ENCODE measurements at places on chromosomes 7 and 10.

DNA sequence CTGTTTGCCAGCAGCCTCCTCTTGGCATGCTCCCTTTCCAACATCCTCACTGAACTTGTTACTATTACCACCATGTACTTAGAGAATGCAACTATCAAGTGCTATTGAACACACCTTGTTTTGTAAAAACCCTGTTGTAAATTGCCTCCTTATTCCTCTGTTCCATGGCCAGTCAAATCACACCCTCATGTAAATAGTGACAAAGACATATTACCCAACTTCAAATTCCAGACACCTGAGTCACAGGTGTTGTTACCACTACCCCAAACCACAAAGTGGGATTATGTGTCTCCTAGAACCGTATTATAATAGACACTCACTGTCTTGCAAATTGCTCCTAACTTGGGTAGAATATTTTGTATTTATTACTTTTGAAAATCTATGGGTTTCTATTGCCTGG is 263.2 kb upstream of the C7orf33 start:
- no peak overlapping the region for H3K27ac ChIP-seq
- H3K4me1 ChIP-seq: no peaks in the 10 kb centered on the region
- H3K27me3 ChIP-seq: no peaks in the 10 kb centered on the region
- no peaks in the 10 kb centered on the region for H3K36me3 ChIP-seq

DNA sequence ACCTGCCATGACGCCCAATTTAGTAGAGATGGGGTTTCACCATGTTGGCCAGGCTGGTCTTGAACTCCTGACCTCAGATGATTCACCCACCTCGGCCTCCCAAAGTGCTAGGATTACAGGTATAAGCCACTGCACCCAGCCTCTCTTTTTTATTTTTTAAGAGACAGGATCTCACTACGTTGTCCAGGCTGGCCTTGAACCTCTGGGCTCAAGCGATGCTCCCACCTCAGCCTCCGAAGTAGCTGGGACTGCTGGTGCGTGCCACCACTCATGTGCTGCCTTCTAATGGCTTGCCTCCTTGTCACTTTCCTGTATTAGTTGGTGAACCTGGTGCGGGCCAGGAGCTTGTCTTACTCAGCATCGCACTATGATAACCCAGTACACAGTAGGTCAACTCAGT is 27.0 kb downstream of the KLRG2 start:
- peaks cover 10% of the 10 kb centered on the region for H3K4me1 ChIP-seq
- H3K27ac ChIP-seq: no peak overlapping the region
- H3K4me3 ChIP-seq: no peak overlapping the region
- no peaks in the 10 kb centered on the region for H3K36me3 ChIP-seq
- H3K27me3 ChIP-seq: no peaks in the 10 kb centered on the region
- DNase-seq: no peak

DNA sequence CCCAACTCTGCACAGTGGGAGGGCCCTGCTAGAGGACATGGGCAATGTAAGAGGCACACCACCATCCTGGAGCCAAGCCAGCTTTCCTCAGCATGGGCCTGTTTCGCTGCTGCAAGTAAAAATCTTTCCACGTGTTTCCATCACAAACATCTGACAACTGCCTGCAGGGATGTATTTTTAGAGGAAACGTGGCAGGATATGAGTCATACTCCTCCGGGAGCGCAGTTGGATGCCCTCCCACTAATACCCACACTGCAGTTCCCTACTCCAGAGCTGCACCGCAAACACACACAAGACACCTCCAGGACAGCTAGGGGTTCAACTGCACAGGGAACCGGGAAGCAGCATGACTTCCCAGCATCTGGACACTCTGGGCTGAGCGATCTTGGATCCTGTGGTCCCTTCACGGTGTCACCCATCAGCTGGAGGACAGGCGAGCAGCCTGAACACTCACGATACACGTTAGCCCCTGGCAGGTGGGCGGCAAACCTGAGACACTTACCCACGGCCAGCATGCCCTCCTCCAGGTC is 26.1 kb downstream of the PLAC9 start:
- no peak overlapping the region for H3K4me3 ChIP-seq
- peaks cover 38% of the 10 kb centered on the region for H3K4me1 ChIP-seq
- H3K27ac ChIP-seq: peak overlapping the region; percentile 94
- peak; percentile 97 for DNase-seq
- peaks cover 59% of the 10 kb centered on the region for H3K36me3 ChIP-seq

- no peak for DNase-seq
- no peaks in the 10 kb centered on the region for H3K36me3 ChIP-seq
- no peaks in the 10 kb centered on the region for H3K27me3 ChIP-seq
- no peaks in the 10 kb centered on the region for H3K4me1 ChIP-seq
These were observed 226.4 kb downstream of the MAGI2 start for GRCh38 chr7:79227044-79227443.

- no peaks in the 10 kb centered on the region for H3K4me1 ChIP-seq
- H3K4me3 ChIP-seq: no peak overlapping the region
- H3K27me3 ChIP-seq: no peaks in the 10 kb centered on the region
- no peak for DNase-seq
These were observed 614.7 kb downstream of the DNAJB6 start for GRCh38 chr7:157951300-157952049.

- H3K27me3 ChIP-seq: no peaks in the 10 kb centered on the region
- no peak for DNase-seq
- H3K4me3 ChIP-seq: no peak overlapping the region
- H3K36me3 ChIP-seq: no peaks in the 10 kb centered on the region
These were observed 110.4 kb upstream of the BMPER start for GRCh38 chr7:33794959-33795358.

DNA sequence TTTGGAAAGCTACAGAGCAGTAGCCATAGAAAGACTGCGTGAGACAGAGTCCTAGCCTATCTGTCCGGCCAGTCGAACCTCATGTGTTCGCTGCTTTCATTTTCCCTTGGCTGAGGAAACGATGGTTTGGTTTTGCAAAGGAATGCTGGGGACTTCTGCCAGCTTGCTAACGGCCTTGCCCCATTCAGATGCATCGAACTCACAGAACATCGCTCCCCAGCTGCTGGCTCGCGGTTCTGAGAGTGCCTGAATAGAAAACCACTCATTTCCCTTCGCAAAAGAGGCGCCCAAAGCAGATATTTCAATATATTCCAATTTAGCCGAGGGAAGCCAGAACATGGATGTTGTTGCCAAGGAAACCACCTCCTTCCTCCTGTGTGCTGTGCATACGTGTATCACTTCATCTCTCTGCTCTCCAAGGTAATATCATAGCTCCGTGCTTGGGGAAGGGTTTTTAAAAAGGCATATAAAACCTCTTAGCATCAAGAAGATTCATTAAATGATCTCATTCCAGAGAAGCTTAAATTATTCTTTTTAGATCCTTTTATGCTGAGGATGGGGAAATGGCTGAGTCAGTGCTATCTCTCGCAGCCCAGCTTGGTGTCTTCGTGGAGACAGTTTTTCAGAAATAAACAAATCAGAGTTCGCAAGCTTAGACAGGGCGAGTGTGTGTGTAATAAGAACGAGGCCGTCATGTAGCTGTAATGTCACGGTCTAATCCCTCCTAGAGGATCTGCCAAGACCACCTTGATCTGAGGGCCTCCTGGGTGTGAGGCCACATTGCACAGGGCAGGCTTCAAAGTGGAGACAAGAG is 215.2 kb downstream of the RPS24 start:
- peak overlapping the region; percentile 58 for H3K4me3 ChIP-seq
- no peaks in the 10 kb centered on the region for H3K27me3 ChIP-seq
- peak overlapping the region; percentile 81 for H3K27ac ChIP-seq
- no peak for DNase-seq
- H3K4me1 ChIP-seq: no peaks in the 10 kb centered on the region

All from ascending aorta (tissue), 2 donors.